Skin of body (tissue), 3 donors: ENCODE measurements at places on chromosomes 12 and 14. TPM values are rescaled to one million over a fixed set of nuclear protein-coding genes. Genes with fewer than 3 reads are reported as not detected.

DNA sequence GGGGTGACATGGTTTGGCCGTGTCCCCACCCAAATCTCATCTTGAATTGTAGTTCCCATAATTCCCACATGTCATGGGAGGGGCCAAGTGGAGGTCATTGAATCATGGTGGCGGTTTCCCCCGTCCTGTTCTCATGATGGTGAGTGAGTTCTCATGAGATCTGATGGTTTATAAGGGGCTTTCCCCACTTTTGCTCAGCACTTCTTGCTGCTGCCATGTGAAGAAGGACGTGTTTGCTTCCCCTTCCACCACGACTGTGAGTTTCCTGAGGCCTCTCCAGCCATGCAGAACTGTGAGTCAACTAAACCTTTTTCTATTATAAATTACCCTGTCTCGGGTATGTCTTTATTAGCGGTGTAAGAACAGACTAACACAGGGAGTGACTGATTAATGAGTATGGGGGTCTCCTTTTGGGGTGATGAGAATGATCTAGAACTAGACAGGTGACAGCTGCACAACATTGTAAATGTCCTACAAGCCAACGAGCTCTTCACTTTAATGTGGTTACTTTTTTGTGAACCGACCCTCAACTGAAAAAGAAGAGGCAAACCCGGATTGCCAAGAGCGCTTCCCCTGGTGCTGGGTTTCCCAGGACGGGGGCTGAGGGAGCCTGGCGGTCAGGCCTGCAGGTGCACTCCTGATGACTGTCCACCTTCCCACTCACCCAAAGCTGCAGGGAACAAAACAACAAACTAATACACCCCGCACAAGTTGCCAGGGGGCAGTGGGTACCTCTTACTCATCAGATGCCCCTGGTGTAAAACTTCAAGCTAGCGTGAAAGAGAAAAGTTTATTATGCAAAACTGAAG lies 90.1 kb downstream of the NCOR2 start:
- DNase-seq = no peak

Gene KRT83
- 18.8 TPM for total RNA-seq

- DNase-seq = peak; percentile 20
Measured at GRCh38 chr14:75979071-75979571, 2.7 kb downstream of the TGFB3 start.

GRCh38 chr14:67963960-67964812 lies 144.6 kb downstream of the RAD51B start:
- DNase-seq = peak; percentile 92

DNA sequence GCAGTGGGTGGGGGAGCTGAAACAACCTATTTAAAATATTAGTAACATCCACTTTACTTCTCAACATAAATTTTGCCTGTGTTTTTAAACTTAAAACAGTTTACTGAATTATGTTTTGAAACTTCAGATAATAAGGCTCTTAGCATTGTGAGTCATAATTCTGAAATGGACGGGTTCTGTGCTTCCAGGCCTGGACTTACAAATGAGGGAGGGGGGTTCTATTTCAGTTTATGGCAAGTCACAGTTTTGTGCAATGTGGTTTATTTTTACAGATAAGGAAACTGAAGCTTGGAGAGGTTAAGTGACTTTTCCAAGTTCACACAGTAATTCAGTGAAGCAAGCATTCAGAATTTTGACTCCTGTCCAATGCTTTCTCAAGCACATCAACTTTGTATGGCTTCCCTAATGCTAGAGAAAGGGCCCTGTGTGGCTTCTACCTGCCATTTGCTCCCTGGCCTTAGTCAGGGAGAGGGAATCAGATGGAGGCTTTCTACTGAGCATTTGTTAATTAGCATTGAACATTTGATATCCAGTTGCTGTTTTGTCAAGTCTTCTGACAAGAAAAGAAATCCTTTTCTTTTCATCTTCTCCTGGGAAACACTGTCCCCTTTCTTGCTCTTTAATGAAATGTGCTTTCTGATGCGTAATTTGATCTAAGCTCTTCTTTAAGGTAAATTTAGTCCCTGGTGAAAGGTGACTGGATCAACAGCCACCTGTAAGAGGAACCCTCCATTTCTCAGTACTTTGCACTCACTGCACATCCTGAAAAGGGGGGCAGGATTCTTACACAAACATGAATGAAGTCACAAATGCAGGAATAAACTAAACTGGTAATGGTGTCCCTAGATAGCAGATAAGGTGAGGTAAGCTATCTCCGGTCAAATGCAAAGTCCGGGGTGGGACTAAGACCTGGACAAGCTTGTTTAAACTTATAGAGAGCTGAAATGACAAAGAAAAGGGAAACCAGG lies 2.5 kb upstream of the SALL2 start:
- no peak for DNase-seq

Gene FGD4
- total RNA-seq = 21.9 TPM

GRCh38 chr12:10705655-10706054 lies 17.5 kb downstream of the YBX3 start:
- DNase-seq = no peak

Gene GDF11
- 3.0 TPM for total RNA-seq

GRCh38 chr12:32183650-32184049 lies 77.0 kb downstream of the BICD1 start:
- no peak for DNase-seq

DNA sequence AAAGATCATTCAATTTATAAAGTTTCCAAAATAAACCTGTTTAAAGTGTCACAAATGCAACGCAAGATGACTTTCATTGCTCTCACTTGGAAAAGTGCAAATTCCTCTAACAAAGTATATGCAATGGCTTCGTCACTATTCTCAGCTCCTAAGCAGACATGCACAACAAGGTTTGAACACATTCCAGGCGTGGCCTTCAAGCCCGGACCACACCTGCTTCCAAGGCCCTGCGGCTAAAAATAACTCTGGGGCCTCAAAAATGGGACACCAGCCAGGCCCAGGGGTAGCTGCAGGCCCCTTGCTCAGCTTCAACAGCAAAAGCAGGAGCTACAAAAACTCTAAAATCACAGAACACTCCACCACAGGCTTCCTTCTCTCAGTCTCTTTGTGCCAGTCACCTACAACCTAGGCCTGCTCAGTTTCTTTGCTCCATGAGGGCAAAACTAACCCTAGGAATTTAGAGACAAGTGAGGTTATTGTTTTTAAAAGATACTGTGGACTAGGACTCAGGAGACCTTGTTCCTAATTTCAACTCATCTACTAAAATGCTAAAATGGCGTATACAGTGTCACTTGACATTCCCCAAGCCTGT lies 29.3 kb downstream of the DUSP16 start:
- peak; percentile 17 for DNase-seq
